ENCODE measurements at places on chromosomes 1 and 21. TPM values are rescaled to one million over a fixed set of nuclear protein-coding genes. Genes with fewer than 3 reads are reported as not detected.

- no peak overlapping the region for H3K27ac ChIP-seq
- H3K36me3 ChIP-seq: no peaks in the 10 kb centered on the region
- H3K4me1 ChIP-seq: no peaks in the 10 kb centered on the region
- no peaks in the 10 kb centered on the region for H3K27me3 ChIP-seq
Measured at GRCh38 chr1:244730934-244731434, 78.1 kb downstream of the DESI2 start.

GRCh38 chr1:84598418-84598817 is 24.2 kb upstream of the CTBS start:
- no peak overlapping the region for H3K4me3 ChIP-seq
- no peaks in the 10 kb centered on the region for H3K27me3 ChIP-seq
- no peak overlapping the region for H3K27ac ChIP-seq
- no peaks in the 10 kb centered on the region for H3K4me1 ChIP-seq
- no peaks in the 10 kb centered on the region for H3K36me3 ChIP-seq
- no peak for DNase-seq

GRCh38 chr1:29162025-29162424 is 19.7 kb downstream of the SRSF4 start:
- peaks cover 16% of the 10 kb centered on the region for H3K4me1 ChIP-seq
- H3K4me3 ChIP-seq: no peak overlapping the region
- H3K36me3 ChIP-seq: peaks cover 39% of the 10 kb centered on the region
- no peak overlapping the region for H3K27ac ChIP-seq
- DNase-seq: no peak

The ENAH gene
- 0.53 TPM for total RNA-seq

Data from CD8-positive, alpha-beta memory T cell (primary cell).